ENCODE measurements at places on chromosomes 1 and 21.

DNA sequence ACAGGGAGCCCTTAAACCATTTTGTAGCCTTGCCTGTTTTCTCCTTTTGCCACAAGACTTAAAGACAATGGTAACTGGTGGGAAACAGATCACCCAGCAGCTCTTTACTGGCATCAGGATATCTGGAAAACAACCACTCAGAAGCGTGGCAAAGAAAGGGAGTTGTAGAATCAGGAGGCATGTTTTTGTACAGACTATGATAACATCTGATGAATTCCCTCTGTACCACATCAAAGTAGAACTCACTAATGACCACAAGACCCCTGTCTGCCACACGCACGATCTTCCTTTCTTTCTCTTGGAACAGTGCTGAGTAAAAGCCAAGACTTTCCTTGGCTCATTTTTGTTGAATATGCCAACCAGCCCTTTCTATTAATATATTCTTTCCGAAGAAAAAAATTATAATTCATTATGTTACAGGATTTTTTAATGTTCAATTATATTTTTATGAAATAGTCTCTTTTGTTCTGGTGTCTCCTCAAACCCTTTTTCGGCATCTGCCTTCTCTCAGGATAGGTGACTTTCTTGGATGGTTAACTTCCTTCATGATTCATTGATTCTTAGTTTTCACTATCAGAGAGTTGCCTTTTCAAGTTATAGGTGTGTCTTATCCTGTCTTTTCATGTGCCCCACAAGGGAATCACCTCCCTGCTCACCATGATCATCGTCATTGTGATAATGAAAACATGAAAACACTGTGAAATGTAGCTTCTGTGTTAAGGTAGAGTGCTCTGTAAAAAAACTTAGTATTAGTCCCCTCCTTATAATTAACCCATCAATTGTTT, 7.9 kb upstream of the PHGDH start:
- DNase-seq, result no peak

GRCh38 chr1:220878191-220879075, 810 bp upstream of the HLX start:
- DNase-seq, result no peak

- no peak for DNase-seq
Observed at GRCh38 chr1:29166291-29166878, 15.3 kb downstream of the SRSF4 start.

DNA sequence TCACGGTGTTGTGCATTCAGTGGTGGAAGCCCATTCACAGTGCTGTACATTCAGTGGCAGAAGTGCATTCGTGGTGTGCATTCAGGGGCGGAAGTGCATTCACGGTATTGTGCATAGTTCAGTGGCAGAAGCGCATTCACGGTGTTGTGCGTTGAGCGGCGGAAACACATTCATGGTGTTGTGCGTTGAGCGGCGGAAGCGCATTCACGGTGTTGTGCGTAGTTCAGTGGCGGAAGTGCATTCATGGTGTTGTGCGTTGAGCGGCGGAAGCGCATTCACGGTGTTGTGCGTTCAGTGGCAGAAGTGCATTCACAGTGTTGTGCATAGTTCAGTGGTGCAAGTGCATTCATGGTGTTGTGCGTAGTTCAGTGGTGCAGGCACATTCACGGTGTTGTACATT, 60.6 kb downstream of the PCNT start:
- no peak for DNase-seq

DNA sequence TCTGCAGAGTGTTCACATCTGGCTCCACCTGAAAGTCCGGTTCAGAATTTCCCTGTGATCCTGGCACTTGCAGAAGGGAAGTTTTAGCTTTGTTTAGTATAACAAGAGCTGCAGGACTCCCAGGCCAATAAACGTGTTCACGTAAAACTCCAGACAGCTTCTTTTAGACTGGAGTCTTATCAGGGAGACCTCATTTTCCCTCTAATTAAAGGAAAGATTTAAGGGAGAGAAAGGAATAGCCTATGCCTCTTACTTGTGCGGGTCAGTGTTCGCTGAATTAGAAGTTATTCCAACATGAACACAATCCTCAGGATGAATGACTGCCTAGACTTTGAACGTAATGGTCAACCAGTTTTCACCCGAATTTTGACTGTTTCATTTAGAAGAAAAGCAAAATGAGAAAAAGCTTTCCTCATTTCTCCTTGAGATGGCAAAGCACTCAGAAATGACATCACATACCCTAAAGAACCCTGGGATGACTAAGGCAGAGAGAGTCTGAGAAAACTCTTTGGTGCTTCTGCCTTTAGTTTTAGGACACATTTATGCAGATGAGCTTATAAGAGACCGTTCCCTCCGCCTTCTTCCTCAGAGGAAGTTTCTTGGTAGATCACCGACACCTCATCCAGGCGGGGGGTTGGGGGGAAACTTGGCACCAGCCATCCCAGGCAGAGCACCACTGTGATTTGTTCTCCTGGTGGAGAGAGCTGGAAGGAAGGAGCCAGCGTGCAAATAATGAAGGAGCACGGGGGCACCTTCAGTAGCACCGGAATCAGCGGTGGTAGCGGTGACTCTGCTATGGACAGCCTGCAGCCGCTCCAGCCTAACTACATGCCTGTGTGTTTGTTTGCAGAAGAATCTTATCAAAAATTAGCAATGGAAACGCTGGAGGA, 202.1 kb upstream of the SGIP1 start:
- DNase-seq, result peak; percentile 85

DNA sequence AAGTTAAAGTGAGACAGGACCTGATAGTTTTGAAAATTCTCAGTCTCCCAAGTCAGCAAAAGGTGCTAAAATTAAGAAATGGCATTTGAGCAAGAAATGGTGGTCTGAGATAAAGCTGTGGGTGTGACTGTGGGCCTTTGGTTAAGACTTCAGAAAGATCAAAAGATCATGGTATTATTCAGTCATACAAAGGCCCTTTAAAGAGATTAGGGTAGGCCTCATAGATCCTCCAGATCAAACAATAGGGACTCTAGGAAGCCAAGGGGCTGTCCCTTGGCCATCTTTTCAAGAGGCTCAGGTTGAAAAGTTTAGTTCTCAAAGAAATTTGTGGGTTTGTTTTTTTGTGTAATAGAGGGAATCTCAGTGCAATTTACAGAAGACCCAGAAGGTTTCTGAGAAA, 8.4 kb downstream of the HMGB4 start:
- no peak for DNase-seq

GRCh38 chr1:240706150-240706935, 94.4 kb upstream of the GREM2 start:
- no peak for DNase-seq

DNA sequence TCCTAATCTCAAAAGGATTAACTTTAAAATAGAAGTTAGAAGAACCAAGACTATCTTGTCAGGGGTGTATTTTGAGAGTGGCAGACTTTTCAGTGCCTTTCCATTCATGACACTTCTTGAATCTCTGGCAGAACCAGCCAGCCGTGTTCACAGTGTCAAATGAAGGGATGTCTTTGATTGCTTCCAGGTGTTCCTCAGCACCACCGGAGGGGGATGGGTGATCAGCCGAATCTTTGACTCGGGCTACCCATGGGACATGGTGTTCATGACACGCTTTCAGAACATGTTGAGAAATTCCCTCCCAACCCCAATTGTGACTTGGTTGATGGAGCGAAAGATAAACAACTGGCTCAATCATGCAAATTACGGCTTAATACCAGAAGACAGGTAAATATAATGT, 32.3 kb downstream of the FMO1 start:
- DNase-seq, result no peak

- peak; percentile 72 for DNase-seq
Observed at GRCh38 chr1:73593364-73593763, 604.6 kb downstream of the LRRIQ3 start.

DNA sequence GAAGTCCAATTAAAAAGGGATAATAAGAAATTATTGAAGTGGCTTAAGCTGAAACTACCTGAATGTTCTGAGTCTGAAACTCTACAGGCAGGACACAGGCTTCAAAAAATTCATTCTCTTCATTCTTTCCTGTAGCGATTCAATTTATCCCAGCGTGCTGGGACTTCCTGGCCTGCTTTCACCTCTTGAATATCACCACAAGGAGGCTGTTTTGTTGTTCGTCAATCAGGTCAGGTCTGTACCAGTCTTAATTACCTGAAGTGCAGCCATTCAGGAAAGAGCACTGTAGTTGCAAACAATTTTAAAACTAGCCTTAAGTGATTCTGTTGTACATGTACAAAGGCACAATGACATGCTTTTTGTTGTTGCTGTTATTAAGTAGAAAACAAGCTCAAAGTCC, 38.4 kb downstream of the FYB2 start:
- no peak for DNase-seq

- DNase-seq, result no peak
Observed at GRCh38 chr1:56904663-56905397, 50.2 kb downstream of the C8A start.

- DNase-seq, result no peak
Observed at GRCh38 chr1:181135815-181136737, 47.6 kb downstream of the IER5 start.

DNA sequence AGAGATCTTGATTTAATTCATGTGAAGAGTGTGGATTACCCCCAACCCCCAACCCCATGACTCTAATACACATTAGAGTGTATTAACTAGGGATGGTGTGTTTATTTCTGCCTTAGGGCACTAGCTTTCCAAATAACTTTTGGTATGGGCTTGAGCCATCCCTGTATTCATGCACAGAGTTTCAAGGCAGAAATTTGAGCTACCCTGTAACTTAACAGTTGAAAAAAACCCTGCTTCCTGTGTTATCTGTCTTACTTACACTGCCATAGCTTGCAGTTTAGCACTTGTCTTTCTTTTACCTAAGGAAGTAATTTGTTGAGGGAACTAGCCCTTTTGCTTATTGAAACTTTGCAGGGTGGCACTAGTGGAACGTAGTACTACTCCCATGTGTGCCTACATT, 6.3 kb downstream of the SRSF11 start:
- DNase-seq, result no peak

GRCh38 chr1:31593770-31594632, 17.7 kb downstream of the TINAGL1 start:
- DNase-seq, result peak; percentile 86

GRCh38 chr1:165679282-165680036, 18.9 kb downstream of the ALDH9A1 start:
- no peak for DNase-seq

- no peak for DNase-seq
Observed at GRCh38 chr1:109977225-109977624, 7.3 kb upstream of the AHCYL1 start.

GRCh38 chr1:155085504-155086127, 7.0 kb downstream of the EFNA3 start:
- DNase-seq, result peak; percentile 64

GRCh38 chr1:85289207-85289847, 12.9 kb upstream of the BCL10 start:
- no peak for DNase-seq

DNA sequence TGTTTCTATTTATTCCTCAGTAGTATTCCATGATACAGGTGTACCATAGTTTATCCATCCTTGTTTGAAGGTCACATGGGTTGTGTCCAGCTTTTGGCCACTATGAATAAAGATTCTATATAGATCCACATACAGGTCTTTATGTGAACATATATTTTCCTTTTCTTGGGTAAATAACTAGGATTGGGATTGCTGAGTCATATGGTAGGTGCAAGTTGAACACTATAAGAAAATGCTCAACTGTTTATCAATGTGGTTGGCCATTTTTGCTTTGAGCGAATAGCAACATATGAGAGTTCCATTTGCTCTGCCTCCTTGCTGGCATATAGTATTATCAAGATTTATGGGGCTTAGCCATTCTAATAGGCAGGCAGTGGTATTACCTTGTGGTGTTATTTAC, 170.2 kb upstream of the KCNJ15 start:
- no peak for DNase-seq

DNA sequence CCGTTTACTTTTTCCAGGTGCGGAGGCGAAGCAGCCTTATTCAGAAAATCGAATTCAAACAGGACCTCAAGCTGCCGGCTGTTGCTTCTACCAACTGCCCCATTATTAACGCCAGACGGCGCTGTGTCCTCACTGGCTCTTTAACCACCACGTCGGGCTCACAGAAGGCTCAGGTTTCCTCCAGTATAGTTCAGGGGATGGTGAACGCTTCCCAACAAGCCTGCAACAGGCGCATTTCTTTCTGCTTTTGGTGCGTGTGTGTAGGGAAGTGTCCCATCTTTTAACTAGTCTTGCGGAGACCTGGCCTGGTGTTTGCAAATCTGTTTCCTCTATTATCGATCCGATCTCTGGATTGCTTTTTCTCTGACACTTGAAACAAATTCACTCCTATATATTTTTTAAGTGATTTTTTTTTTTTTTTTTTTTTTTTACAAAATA, 791 bp upstream of the STUM start:
- peak; percentile 85 for DNase-seq

- no peak for DNase-seq
Observed at GRCh38 chr1:93251966-93252365, 71.4 kb downstream of the CCDC18 start.

GRCh38 chr1:26740952-26741351, 45.1 kb downstream of the ARID1A start:
- no peak for DNase-seq

GRCh38 chr1:53478502-53478818, 19.3 kb downstream of the DMRTB1 start:
- no peak for DNase-seq

- DNase-seq, result no peak
Observed at GRCh38 chr1:167429612-167430011, 88.7 kb downstream of the CD247 start.

- no peak for DNase-seq
Observed at GRCh38 chr1:244843148-244843978, 7.9 kb downstream of the COX20 start.

- DNase-seq, result no peak
Observed at GRCh38 chr1:170678027-170678600, 14.2 kb downstream of the PRRX1 start.

DNA sequence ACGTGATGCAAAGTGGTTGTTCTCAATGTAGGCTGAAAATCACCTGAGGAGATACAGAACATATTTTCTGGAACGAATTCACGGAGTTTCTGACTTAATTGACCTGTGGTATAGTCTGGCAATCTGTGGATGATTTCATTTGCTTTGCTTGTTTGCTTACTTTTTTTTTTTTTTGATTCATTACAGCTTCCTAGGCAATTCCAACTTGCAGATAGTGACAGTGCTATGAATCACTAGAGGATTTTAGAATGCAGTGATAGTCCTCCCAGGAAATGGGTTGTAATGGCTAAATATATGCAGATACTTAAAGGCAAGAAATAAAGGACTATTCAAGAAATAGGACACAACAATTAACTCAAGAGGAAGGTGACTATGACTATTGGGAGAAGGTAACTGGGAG, 1378.1 kb upstream of the PRMT6 start:
- DNase-seq, result no peak

- DNase-seq, result no peak
Observed at GRCh38 chr1:12565966-12566352, 52.1 kb downstream of the DHRS3 start.

DNA sequence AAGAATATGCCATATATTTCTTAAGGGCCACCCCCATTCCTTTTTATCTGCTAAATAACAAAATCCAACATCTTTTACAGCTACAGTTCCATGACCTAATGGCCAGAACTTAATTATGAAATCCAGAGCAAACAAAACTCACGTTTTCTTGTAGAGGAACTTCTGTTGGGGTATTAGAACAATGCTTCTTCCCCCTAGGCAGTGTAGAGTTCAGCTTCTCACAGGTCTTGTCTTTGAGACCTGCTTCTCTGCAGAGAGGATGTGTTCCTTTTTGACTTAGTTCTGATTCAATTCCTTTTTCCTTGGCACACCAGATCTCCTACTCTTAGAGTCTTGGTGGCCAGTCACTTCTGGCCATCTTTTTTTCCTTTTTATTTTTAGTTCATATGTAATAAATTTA, 22.2 kb downstream of the VAV3 start:
- DNase-seq, result no peak
